ENCODE measurements at places on chromosomes 6 and 20. TPM values are rescaled to one million over a fixed set of nuclear protein-coding genes. Genes with fewer than 3 reads are reported as not detected.
A peak's percentile ranks its signal among the peaks of the same experiment; 100 is the strongest.

MOG gene
- polyA plus RNA-seq = not detected

DNA sequence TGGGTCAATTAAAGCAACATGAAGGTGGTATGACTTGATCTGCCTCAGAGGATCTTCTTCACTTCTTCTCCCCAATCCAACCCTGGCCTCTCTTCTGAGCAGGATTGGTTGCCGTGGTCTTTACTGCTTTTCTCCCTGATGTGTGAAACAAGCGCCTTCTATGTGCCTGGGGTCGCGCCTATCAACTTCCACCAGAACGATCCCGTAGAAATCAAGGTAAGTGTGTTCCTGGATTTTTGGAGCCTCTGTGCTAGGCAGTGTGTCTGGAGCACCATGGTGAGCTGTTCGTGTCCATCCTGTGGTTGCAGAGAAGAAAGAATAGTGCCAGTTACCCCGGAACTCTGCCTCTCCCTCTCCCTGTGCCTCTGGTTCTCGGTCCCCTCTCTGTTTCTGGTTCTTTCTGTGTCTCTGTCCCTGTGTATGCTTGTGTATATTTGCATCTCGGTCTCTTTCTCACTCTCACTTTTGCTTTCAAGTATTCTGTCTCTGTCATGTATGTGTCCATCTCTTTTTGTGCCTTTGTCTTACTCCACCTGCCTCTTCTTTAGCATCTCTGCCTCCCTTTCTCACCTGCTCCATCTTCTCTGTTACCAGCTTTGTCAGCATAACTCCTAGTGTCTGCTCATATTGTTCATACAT lies 23.5 kb downstream of the TM9SF4 start:
- DNase-seq = no peak

DNA sequence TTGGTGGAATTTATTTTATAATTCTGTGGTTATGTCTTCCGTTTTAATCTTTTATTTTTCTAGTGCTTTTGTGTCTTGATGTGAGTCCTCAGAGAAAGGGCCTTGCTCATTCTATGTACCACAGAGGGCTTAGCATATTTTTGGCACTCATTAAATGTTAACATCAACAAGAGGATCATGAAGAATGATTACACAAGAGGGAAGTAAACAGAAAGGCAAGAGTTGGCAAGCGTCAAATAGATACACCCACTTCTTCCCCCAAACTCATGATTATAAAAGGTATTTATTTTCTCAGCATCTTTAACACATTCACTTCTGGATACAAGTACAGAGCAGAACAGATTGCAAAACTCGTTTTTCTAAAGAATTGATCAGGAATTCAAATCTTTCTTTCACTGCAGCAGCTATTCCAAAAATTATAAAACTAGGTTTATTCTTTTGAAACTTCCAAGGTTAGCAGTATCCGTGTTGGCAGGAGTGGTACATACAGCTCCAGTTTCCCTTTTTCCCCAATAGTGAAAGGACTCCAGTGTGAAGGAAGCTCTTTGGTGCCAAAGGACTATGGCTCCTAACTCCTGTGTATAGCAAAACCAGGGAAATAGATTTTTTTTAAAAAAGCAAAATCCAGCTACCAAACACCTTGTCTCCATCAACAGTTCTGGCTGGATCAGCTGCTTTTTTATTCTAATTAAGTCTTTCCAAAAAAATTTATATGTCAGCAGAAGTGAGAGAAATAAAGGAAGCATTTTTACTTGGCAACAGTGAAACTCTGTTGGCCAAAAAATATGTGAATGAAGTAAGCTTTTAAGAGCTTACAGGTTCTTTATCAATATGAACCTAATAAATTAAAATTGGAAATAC lies 221.9 kb downstream of the ADGRG6 start:
- DNase-seq = no peak

PTCRA gene
- not detected for polyA plus RNA-seq

- no peak for DNase-seq
Observed at GRCh38 chr6:169160091-169160854, 93.4 kb downstream of the THBS2 start.

DNA sequence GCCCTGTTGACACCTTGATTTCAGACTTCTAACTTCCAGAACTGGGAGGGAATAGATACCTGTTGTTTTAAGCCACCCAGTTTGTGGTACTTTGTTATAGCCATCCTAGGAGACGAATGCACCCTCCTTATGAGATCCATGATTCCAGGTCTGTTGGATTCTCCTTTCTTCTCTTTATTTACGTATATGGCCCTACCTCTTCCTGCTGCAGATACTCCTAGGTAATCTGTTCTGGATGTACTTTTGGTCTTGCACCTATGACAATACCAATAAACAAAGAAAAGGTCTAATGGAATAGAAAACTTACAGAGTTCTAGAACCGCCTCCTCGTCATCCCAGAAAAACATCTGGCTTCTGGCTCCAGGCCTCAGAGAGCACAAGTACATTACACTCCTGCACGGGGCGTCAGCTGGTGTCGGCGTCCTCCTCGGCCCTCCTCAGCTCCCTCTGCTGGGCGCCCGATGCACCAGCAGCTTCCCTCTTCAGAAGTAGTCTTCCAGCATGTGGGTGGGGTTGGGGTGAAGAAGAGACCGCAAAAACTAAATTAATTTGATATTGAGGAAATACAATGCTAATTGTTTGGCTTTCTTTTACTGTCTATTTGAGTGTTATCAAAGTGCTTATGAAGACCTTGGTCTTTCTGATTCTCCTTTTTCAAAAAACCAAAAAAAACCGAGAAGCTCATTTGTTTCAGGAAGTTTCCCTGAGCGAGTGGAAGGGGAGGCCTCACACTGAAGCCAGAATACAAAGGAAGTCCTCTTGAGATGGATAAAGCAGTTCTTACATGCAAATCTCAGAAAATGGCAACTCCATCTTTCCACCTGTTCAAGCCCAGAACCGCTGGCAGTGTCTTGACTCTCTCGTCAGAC lies 9.7 kb upstream of the ATXN1 start:
- peak; percentile 69 for DNase-seq

DNA sequence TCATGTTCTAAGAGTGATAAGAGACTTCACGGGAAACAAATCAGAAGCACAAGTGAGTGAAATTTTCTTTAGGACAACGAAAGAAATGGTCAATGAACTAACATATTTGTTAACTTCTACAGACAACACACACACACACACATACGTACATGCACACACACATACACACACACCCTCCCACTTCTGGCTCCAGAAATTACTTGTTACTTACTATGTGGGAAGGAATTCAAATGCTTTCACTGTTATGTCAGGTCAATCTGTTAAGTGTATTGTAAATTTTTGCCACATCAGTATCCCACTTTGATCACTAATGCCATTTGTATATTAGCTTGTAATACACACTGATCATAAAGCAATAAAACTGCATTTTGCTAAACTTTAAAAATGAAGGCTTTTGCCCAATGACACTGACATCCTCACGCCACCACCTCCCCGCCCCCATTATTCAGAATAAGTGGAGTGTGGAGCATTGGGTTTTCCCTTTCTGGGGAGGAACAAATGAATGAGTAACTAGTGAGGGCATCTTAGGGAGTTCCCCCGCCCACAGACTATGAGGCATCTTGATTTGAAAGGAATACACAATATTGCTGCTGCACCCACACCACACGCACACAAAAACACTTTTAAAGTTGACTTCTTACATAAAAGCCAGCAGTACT lies 76.2 kb downstream of the ATXN1 start:
- DNase-seq = peak; percentile 85

GRCh38 chr6:151294561-151295101 lies 54.9 kb downstream of the AKAP12 start:
- DNase-seq = no peak

- DNase-seq = no peak
Observed at GRCh38 chr20:53038299-53038698, 66.1 kb downstream of the TSHZ2 start.

DNA sequence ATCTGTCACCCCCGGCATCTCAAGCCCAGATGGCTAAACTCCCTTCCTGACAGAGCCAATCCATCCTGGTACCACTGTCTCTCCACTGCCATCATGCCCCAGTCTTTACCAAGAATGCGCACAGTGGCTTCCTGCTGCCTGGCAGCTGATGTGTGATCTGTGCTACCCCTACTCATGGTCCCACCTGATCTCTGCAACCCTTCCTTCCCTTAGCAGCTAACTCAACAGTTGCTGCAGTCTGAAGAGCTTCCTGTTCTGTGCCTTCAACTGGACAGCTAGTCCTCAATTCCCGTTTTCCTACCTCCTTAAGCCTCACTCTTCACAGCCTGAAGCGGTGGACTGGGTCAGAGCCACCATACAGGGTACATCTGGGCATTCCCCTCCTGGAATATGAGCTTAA lies 7.6 kb upstream of the FAM83C start:
- no peak for DNase-seq

DNA sequence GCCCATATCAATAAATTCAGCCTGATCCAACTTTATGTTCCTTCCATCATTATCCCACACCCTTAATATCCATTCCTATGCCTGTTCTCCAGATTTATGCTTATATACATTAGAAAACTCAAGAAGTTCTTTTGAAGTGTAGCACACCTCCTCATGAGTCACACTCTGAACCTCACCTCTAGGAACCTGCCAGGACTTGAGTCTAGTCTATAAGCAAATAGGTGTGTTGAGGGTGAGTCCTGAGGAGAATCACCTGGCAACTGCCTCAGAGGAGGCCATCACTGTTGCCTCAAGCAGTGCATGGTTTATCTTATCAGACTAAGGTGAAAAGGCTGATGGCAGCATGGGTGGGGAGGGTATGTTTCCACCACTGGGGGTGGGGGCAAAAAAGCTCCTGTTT lies 496.7 kb downstream of the C6orf118 start:
- peak; percentile 46 for DNase-seq

TAGAP gene
- 0.03 TPM for polyA plus RNA-seq

MYBL2 gene
- polyA plus RNA-seq = 60.5 TPM

DEFB124 gene
- polyA plus RNA-seq = not detected

FGD2 gene
- polyA plus RNA-seq = not detected

DNA sequence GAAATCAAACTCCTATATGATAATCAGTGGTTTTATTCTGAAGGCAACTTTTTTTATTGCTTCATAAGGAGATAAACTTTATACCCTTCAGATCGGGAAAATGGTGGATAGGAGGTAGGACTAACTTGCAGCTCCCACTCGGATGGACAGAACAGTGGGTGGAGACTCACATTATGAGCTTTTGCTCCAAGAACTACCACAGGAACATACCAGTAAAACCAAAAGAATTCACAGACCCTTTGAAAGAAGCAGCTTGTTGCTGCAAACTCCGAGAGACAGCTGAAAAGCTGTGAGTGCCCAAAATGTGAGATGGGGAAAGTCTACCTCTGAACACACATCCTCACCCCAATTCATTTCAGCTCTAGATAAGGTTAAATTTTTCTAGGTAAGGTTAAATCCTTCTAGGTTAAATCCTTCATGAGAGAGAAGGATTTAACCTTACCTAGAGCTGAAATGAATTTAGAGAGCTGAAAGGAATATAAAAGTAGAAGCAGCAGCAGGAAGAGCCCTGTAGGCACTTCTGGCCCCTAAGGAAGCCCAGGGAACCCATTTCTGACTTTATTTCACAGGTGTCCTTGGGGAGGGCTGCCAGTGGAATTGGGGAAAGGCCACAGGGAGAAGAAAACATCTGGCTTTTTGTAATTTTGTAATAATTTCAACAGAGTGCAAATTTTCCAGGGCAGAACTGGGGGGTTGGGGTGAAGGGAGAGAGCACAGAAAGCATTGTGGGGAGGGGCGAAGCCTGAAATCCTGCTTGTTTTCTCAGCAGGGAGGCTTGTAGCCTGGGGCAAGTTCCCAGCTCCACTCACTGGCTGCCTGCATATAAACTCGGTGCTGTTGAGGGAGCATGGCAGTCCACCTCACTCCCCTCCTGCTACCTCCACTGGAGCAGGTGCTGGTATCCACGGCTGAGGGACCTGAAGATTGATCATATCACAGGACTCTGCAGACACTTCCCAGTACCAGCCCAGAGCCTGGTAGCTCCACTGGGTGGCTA lies 65.9 kb upstream of the HCRTR2 start:
- DNase-seq = no peak

DNA sequence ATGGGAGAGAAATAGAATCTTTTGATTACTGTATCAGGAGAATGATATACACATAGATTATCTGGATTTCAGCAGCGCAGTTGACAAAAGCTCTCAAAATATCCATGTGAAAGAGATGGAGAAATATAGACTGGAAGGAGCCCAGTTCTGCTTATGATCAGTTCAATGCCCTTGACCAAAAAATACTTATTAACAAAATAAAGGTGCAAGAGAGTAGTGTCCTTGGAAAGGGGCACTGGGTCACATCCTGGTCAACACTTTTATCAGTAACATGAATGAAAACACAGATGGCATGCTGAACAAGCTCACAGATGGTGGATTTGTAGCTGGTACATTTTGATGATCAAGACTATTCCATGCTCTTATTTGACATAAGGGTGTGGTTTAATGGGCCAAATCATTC lies 63.9 kb upstream of the PLEKHG1 start:
- DNase-seq = no peak

Data from foreskin keratinocyte (primary cell).